AG04450 (cell line): ENCODE measurements at places on chromosomes 5 and 9. TPM values are rescaled to one million over a fixed set of nuclear protein-coding genes. Genes with fewer than 3 reads are reported as not detected.

- no peak for DNase-seq
Observed at GRCh38 chr5:139651043-139651834, 3.1 kb downstream of the CXXC5 start.

GRCh38 chr9:110124439-110124838, 83.5 kb downstream of the C9orf152 start:
- DNase-seq = no peak

- DNase-seq = no peak
Observed at GRCh38 chr5:162565-163337, 28.5 kb upstream of the LRRC14B start.

DNA sequence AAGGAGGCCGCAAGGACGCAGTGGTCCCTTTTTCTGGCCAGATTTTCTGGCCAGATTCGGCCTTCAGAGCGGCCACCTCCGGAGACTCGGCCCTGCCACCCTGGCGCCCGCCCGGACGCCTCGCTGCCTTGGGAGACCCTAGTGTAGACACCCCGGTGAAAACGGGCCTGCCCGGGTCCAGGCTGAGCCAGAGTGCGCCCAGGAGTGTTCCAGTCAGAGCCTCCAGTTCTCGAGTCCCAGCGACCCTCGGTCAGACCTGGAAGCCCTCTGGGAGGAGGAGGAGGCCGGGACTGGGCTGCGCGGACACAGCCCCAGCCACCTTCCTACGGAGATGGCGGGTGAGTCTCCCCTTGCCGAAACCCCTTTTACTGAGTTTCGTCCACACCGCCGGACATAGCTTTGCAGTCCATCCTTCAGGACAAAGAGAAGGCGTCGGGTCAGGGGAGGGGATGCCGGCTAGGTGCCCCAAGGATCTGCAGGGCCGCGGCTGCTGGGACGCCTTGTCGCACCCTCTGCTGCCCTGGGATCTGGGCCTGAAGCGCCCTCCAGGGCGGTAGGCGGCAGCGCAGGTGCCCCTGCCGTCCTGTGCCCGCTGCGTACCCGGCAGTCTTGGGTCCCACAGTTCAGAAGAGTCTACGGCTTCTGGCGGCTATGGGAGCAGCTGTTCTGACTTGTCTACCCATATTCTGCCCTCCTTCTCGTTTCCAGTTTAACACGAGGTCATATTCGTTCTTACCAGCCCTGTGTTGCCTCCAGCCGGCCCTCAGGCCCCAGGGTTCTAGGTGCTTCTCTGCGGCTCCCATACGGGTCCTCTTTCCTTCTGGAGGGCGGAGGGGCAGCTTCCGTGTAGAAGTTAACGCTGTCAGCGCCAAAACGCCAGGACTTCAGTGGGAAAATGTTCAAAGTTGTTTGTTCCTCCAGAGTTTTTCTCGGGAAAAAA, 1771.7 kb upstream of the CDH9 start:
- DNase-seq = no peak

DNA sequence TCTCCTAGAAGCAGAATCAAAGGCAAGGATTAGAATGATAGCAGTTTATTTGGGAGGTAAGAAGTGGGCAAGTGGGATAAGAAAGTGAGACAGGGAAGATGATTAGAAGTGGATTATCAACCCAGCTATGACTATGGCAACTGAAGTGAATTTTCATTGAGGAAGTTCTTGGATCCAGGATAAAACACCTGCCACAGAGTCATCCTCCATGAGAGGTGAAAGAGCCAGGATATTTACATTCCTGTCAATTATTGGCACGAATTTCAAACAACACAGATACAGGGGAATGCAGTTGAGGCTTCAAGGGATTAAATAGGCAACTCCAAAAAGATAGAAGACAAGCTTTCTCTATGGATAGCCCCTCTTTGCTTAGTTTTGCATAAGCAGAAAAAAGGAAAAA, 31.8 kb upstream of the ZNF366 start:
- DNase-seq = no peak

DNA sequence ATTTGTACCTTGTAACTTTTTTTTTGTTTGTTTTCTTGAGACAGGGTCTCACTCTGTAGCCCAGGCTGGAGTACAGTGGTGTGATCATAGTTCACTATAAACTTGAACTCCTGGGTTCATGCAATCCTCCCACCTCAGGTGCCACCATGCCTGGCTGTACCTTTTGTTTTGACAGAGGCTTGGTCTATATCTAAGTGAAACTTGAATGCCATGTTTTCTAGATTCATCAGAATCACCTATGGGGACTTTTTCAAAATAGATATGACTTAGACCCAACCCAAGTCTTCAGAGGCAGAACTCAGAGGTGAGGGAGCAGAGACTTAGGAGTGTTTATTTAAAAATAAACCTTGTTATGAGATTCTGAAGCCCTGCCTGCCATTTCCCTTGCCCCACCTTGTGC, 128.4 kb downstream of the PTTG1 start:
- no peak for DNase-seq

GRCh38 chr9:69809304-69809863, 11.2 kb upstream of the CFAP95 start:
- no peak for DNase-seq

GRCh38 chr9:136055715-136056545, 39.2 kb downstream of the NACC2 start:
- no peak for DNase-seq

DNA sequence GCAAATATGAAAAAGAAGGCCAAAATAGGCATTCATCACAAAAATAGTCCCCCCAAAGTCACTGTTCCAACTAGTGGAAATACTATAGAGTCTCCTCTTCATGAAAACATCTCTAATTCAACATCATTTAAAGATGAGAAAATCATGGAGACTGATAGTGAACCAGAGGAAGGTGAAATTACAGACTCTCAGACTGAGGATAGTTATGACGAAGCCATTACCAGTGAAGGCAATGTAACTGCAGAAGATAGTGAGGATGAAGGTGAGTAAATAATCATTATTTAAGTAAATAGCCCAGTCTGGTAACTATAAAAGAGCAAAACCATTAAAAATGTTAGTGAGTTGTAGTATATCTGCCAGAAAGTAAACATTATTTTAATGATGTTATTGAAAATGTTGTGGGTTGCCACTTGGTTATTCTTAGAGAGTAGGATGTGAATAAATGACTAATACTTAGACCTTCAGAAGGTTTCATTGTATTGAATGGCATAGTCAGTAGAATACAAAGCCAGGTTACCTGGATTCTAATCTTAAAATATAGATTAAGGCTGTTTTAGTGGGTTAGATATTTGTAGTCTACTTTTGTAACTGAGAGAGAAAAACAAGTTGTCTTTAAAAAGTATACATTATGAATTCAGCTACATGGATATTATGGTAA, 16.3 kb downstream of the AGGF1 start:
- no peak for DNase-seq

DNA sequence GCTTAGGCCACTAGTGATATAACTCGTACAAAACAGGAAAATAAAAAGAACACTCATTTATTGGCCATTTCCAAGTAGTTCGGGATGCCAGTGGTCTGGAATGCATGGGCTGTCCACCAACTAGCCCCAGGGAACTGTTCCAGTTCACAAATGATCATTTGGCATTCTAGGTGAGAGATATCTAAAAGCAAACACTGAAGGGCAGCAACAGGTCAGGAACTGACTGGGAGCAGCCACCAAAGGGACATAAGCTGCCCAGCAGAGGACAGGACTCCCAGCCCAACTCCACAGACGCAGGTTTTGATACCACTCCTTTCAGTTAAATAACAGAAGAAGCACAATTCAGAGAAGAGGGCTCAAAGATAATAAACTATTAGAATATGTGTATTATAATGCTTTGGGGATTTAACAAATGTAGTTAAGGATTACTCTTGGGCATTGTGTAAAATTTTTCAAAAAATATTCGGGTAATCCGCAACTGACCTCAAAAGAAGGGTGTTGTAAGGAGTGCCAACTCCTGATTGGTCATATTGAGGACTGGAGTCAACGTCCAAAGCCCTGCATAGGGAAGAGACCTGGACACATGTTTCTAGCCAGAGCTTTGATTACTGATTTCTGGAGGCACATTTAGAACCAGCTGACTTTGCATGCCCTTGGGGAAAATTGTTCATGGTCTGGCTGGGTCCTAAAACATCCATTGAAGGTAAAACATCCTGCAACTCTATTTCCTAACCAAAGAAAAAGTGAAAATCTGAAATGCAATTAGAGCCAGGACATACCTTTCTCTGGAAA, 320.0 kb downstream of the DNAH5 start:
- no peak for DNase-seq

GRCh38 chr5:54794135-54794975, 191.0 kb downstream of the ESM1 start:
- DNase-seq = no peak

DNA sequence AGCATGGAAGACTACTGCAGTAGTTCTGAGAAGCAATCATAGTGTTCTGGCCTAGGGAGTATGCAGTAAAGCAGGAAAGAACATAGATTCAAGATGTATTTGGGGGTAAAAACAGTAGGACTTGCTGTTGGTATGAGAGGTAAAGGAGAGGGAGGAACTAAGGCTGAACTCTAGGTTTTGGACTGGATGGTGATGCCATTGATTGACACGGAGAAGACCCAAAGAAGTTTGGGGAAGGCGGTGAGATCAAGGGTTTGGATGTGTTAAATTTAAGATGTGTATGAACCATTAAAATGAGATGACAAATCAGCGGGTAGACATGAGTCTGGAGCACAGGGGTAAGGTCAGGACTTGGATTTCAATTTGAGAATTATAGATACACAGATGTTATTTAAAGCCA, 2.0 kb upstream of the CDC37L1 start:
- no peak for DNase-seq

DNA sequence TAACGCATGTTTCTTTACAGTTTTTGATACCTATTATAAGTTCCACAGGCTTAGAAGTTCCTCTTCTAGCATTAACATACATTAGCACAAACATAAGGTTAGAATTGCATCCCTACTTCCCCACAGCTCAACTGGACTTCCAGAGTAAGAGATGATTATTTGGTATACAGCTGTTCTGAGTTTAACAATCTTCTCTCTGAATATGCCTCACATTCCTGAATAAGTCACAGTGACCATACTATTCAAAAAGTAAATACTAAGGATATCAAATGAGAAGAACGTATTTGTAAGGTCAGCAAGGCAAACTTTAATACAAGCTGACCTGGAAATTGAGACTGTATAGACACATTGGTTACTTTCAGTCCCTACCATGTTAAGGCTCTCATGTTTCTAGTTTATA, 21.3 kb downstream of the NR6A1 start:
- no peak for DNase-seq

DNA sequence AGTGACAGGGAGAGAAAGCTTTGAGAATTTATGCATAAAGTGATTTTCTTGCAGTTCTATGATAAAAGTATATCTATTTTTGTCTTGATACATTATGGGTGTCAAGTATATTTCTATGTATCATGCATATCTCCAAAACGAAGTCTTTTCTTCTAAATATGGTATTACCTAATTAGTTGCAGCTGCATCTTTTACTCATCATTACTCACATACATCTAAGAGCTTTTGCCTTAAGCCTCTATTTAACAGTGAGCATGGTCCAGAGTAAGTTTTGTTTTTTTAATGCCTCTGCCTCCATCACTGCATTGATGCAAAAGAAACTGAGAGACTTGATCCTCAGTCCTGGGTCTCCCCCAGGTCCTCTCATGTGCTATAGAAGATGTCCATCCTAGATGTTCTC, 40.0 kb upstream of the SMC5 start:
- DNase-seq = peak; percentile 27

- DNase-seq = no peak
Observed at GRCh38 chr5:57232293-57233033, 58.6 kb downstream of the GPBP1 start.

DNA sequence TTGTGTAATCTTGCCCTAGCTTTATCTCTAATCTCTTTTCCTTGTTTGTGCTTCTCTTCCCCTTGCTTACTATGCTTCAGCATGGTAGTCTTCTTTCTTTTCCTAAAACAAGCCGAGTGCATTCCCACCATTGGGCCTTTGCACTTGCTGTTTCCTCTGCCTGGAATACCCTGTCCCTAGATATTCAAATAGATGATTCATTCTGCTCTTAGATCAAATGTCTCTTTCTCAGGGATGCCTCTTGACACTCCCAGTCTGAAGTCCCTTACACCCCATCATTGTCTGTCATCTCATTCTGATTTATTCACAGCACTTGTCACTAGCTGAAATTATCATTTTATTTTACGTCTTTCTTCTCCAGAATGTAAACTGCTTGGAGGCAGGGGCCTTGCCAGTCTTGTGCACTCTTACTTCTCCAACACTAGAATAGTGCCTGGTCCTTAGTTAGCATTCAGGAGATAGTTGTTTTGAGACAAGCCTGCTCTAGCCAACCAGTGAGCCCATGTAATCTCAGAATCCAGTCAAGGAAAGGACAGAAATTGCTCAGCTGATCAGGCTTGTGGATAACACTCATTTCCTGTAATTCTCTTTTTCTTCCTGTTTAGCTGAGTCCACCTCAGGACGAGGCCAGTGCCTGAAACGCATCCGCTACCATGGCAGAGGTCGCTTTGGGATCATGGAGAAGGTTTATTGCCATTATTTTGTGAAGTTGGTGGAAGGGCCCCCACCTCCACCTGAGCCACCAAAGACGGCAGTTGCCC, 25.4 kb downstream of the MRPL22 start:
- no peak for DNase-seq

GRCh38 chr5:108797986-108798385, 50.3 kb downstream of the FER start:
- no peak for DNase-seq

DNA sequence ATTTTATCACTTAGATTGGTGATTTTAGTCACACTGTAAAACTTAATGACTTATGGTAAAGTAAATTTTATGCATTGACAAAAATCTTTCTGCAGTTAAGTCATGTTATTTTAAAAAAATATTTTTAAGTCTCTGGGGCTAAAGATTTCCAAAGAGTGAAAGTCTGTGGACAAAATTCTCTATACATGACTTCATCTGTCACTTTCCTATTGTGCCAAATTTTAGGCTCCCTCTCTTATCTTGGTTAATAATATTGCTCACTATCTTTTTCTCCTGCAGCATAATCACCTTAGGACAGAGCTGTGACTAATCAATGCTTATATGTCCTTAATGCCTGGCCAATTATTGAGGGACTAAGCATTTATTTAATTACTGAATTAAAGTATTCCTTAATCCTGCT, 15.2 kb downstream of the LURAP1L start:
- DNase-seq = no peak

- no peak for DNase-seq
Observed at GRCh38 chr5:138951091-138951985, 76.2 kb upstream of the LRRTM2 start.

The ARHGAP26 gene
- polyA plus RNA-seq = 0.56 and 0.77 TPM in 2 replicates

The PCDHA6 gene
- polyA plus RNA-seq = 0.02 and 0.09 TPM in 2 replicates

The RNF180 gene
- 0.02 and 0.11 TPM in 2 replicates for polyA plus RNA-seq

The HMCN2 gene
- under 0.01 and 0.01 TPM in 2 replicates for polyA plus RNA-seq

The IRGM gene
- polyA plus RNA-seq = not detected in 2 replicates

The LHX2 gene
- polyA plus RNA-seq = not detected in 2 replicates
